ENCODE measurements at places on chromosomes 2 and 18.

DNA sequence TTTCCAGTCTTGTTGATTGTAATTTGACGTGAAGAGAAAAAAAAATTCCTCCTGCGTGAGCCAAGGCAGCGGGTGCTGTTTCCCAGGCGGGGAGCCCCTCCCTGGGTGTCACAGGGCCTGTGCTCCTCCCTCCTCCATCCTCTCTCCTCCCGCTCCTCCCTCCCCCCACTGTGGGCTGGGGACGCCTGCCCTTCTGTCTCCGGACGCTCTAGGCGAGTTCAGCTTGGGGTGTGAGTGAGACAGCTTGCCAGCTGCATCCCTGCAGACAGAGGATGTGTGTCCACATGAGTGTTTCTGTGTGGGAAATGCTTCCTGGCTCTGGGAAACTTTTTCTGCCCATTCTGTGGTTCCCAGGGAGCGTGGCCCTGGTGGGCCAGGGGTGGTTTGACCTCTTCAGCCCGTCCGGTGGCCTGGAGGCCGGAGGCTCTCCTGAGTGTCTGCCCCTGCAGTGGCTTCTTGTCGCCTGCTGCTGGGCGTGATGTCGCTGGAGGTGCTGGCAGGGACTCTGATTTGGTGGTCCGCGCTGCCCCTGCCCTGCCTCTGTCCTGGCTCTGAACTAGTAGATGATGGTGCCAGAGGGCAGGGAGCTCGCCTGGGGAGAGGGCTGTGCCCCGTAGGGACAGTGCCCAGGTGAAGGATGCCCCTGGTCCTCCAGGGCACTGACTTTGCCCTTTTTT, 96.4 kb downstream of the USP40 start:
- DNase-seq = no peak

DNA sequence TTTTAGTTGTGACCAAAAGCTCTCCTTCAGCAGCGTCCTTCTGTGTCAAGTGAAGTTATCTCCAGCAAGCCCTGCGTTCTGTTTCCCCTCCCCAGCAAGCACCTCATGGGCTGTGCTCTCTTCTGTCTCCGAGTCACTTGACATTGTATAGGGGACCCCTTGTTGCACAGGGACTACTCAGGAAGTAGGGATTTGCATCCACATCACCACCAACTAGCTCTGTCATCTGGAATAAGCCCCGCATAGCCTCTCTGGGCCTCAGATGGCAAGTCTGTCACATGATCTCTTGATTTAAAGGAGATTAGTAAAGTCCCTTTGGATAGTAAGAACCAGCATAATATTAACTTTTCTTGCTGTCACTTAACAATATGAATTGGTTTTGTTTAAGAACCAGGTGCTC, 32.0 kb upstream of the STPG4 start:
- no peak for DNase-seq

GRCh38 chr2:23375448-23375847, 9.5 kb upstream of the KLHL29 start:
- DNase-seq = no peak

DNA sequence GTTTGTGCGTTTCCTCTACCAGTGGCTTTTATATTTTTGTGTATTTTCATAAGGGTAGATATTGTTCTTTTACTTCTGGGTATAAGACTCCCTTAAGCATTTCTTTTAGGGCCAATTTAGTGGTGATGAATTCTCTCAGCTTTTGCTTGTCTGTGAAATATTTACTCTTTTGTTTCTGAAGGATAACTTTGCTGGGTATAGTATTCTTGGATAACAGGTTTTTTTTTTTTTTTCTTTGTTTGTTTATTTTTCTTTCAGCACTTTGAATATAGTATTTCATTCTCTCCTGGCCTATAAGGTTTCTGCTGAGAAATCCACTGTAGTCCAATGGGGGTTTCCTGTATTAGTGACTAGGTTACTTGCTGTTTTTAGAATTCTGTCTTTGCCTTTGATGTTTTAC, 122.7 kb downstream of the XRCC5 start:
- DNase-seq = no peak

Measured in stimulated activated CD8-positive, alpha-beta memory T cell treated with anti-CD3 and anti-CD28 coated beads, Interleukin-12 subunit alpha, Interleukin-12 subunit beta, amount 100 ng/mL, for 1 hour (primary cell).